ENCODE measurements at places on chromosomes 1 and 21. TPM values are rescaled to one million over a fixed set of nuclear protein-coding genes. Genes with fewer than 3 reads are reported as not detected.

The OR14K1 gene
- total RNA-seq, result not detected

The RBM11 gene
- 14.3 TPM for total RNA-seq

The VWA1 gene
- 5.3 TPM for total RNA-seq

The HES3 gene
- total RNA-seq, result not detected

The TRIM67 gene
- total RNA-seq, result 29.3 TPM

The KANK4 gene
- total RNA-seq, result 2.3 TPM

The AMY2A gene
- not detected for total RNA-seq

The TMCO4 gene
- 0.46 TPM for total RNA-seq

The TDRD5 gene
- total RNA-seq, result 4.6 TPM

The VHLL gene
- total RNA-seq, result 0.69 TPM

The DIO1 gene
- not detected for total RNA-seq

The C1orf94 gene
- total RNA-seq, result 0.23 TPM

The GJA5 gene
- 2.3 TPM for total RNA-seq

The CAMK2N1 gene
- total RNA-seq, result 128 TPM

The LSS gene
- total RNA-seq, result 44.3 TPM

The CD84 gene
- 4.4 TPM for total RNA-seq

The DEGS1 gene
- total RNA-seq, result 65.0 TPM

The RGS13 gene
- 1.2 TPM for total RNA-seq

All from diencephalon (tissue), 1 donor.